SHP77 treated with DMSO at 0.1 percent for 48 hours (cell line): ENCODE measurements at places on chromosomes 2 and 18.

DNA sequence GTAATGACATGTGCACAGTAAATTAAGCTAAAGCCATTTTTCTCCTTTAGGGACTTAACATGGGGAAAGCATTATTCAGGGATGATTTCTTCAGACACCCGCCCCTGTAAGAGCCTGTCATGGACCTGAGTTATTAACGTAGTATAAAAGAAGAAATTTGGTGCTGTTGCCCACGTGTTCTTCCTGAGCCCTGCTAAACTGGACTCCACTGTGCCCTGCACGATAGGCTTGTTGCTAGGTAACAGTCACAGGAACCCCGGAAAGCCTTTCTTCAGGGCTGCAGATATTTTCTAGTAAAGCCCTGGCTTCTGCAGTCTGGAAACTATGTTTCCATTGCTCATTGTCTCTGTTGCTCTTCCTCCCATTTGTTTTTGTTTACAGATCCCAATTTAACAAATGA is 157.9 kb downstream of the LRRC30 start:
- DNase-seq, result no peak

DNA sequence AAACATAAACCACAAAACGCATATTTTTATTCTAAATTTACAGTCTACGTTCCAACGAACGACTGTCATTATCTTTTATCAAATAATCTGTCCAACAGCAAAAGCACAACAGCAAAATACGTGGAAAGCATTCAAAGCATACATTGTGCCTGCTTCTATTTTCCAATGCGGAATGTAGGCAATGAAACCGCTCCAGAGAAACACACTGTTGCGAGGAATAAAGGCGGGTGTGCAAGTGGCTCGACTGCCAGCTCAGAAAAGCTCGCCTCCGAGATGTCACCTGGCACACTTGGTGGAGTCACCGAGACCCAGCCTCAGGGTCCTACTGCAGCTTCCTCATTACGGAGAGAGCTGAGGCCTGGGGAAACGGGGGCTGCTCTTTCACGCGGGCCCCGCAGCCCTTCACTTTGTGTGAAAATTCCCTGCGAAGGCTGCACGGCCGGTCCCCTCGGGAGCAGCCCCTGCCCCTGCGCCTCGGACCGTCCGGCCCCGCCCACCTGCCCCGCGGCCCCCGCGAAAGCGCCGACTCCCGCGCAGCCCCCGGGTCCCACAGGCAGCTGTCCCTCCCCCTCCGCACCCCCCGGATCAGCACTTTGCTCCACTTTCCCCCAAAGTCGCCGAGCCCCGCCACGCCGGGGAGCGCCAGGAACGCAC is 752 bp downstream of the MGAT4A start:
- DNase-seq, result peak; percentile 13

GRCh38 chr2:148501545-148501944 is 143.0 kb upstream of the EPC2 start:
- no peak for DNase-seq

GRCh38 chr2:203338322-203338721 is 10.1 kb downstream of the ABI2 start:
- no peak for DNase-seq

- DNase-seq, result no peak
These were observed 273.6 kb upstream of the NRP2 start for GRCh38 chr2:205408696-205409095.

DNA sequence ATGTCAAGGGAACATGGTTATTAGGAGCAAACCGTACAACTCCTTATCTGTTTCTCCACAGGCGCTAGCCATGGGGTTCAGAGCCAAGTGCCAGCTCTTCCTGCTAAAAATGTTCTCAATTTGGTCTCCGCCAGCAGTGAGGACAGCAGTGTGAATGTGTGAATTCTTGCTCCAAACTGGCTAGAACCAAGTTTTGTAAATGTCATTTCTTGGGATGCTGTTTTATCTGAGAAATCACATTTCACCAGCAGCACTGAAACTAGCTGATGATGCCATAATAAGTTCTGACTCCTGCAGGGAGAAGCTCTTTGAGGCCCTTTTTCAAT is 140.6 kb upstream of the LGALSL start:
- DNase-seq, result no peak

- no peak for DNase-seq
These were observed 473 bp downstream of the ELMOD3 start for GRCh38 chr2:85355073-85355410.

GRCh38 chr2:19611491-19612332 is 253.3 kb upstream of the OSR1 start:
- DNase-seq, result no peak

DNA sequence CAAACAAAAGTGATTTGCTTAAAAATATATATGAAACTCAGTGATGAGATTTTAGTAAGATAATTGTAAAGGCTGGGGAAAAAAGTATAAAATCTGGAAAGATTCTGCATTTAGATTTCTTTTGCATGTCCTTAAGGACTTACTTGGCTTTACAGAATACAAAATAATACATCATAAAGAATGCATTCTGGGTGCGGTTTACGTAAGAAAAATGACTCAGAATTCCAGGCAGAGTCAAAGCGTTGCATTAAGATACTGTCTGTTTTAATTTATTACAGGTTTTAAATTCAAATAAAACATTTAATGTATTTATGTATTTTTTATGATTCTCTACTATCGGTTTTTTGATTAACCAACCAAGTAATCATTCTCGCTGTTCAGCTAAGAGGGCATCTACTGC is 178.0 kb downstream of the SH3BP4 start:
- DNase-seq, result no peak

GRCh38 chr2:97928591-97928990 is 67.2 kb downstream of the TMEM131 start:
- DNase-seq, result no peak

DNA sequence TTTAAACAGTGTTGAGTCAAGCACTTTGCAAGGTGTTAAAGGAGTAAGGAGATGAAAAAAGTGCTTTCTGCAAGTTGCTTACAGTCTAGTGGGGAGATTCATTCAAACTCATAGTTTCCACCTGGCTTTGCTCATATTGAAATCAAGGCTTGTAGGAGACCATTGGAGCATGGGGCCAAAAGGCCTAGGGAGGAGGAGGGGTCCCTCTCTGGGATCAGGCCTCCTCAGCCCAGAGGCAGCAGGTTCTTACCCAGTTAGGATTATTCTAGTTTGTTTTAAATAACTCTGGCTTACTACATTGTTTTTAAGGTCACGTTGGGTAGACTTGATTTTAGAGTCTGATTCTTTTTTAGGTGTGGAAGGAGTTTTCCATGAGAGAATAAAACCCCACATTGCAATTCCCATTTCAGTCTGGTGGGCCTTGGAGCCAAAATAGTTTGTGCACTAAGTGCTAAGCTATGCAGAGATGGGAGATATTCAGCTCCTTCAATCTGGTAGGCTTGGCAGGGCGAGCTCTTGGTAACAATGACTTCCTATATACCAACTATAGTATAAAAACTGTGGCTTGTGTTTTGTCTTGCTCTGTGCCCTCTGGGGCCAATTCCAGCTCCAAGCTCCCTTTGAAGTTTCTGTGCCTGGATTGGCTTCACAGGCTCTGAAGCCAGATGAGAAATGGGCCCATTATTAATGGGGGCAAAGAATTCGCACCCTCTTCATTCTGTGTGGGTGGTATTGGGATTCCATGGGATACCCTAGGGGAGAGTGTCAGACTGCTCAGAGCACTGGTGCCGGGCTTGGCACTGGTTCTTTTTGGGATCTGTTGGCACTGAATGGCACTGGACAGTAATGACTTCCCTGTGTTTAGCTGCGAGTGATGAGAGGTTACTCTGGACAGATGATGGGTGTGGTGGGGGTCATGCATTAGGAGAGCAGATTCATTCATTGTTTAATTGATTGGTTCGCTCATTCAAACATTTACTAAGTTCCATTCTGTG is 301.1 kb downstream of the MYCN start:
- no peak for DNase-seq

GRCh38 chr2:148675708-148676107 is 31.2 kb downstream of the EPC2 start:
- no peak for DNase-seq

- DNase-seq, result no peak
These were observed 11.3 kb upstream of the GBX2 start for GRCh38 chr2:236179236-236180075.

GRCh38 chr2:28702415-28702861 is 49.2 kb upstream of the PPP1CB start:
- DNase-seq, result no peak

GRCh38 chr2:241094172-241094571 is 7.9 kb downstream of the MTERF4 start:
- no peak for DNase-seq

- DNase-seq, result no peak
These were observed 146.9 kb upstream of the MAP3K20 start for GRCh38 chr2:172928756-172929155.

DNA sequence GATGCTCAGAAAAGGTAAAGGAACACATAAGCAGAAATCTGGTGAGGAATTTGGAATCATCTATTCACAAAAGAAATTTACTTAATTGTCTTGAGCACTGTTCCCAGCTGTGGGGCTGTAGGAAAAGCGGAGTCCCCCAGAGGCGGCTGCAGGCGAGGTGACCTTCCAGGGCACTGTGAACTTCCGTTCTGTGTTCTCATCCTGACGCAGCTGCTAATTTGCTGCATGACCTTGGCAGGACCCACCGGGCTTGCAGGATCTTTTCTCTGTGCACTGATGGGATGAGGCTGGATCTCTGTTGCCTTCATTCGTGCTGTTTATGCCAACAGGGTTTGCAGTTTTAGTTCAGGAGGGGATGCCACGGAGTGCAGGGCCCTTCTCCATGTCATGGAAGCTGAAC is 301.9 kb upstream of the MYT1L start:
- DNase-seq, result no peak

GRCh38 chr2:96539215-96539920 is 2.8 kb downstream of the ARID5A start:
- no peak for DNase-seq

DNA sequence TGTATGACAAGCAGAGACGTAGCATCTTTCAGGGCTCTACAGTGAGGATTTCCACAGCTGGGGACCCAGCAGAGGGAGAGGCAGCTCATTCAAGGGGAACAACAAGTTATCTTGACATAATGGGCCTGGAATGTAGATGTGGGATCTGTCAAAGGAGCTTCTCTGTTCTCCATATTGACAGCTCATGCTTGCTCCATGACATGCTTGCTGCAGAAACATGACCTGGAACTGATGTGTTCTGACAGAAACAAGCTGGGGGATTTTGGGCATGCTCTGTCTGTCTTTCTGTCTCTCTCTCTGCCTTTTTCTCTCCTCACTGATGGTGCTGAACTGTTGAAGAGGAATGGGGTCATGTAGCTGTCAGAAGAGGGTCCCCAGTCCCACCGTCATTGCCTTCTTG is 79.6 kb downstream of the MMADHC start:
- DNase-seq, result no peak

- no peak for DNase-seq
These were observed 193.5 kb upstream of the CHST9 start for GRCh38 chr18:27378431-27379095.

- DNase-seq, result peak; percentile 7
These were observed 100.1 kb downstream of the WDPCP start for GRCh38 chr2:63488118-63488713.

DNA sequence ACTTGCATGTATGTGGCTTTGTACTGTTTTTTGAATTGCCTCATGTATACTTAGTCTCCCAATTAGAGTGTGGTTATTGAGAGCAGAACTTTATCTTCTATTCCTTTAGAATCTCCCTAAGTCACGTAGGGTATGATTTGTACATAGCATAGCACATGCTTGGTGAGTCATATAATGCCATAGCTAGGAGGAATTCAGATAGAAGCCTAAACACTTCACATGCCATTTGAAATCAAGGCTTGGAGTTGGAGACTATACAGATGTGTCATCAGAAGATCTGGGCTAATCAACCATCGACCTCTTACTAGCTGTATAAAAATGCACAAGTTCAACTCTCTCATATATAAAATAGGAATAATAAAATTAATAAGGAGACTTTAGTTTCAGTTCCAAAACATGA is 222.6 kb upstream of the ST6GAL2 start:
- DNase-seq, result no peak

DNA sequence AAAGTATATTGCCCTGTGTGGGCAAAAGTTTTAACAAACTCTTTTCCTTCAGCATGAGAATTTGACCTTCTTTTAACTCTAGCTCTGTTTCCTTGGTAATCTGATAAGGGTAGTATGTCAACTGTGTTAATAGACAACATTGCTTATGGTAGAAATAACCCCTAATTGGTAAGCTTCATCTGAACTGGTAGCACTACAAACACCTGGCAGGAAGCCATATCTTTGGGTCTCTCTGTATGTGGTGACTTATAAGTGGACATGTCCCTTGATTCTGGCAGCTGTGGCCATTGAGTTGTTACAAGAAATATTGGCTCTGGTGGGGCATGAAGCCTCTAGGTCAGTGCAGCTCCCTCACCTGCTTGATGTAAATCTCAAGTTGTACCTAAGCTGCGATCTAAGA is 46.9 kb downstream of the MBD5 start:
- no peak for DNase-seq

DNA sequence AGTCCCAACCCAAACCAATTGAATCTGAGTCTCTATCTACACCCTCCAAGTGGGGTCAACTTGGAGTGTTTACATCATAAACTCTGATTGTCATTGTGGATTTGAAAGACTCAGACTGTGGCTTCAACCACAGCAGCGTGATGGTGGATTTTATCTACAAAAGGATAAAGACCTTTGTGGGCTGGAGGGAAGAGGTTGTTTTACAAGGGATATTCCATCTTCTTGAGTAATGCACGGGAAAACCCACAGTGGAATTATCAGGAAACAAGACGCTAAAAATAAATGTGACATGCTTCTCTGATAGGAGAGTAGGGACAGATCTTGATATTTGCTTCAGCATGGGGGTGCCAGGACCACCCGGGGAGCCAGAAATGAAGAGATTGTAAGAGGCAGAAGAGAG is 93.5 kb downstream of the LPIN1 start:
- no peak for DNase-seq

- DNase-seq, result no peak
These were observed 37.2 kb downstream of the PTPRM start for GRCh38 chr18:7604361-7604760.

DNA sequence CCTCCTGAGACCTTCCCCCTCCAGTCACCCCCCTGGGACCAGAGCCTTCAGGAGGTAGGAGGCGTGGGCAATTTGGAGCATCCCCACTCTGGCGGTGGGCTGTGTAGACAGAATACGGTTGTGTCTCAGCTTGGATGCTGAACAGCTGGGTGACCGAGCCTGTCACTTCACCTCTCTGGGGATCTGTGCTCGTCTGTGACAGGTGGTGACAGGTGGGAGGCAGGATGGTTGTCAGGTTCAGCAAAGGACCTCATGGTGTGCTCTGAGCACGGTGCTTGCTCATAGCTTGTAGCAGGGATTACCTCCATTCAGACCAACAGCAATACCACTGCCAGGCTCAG is 186.5 kb upstream of the HS6ST1 start:
- no peak for DNase-seq

- DNase-seq, result no peak
These were observed 1.8 kb upstream of the RNF144A start for GRCh38 chr2:6915399-6915798.

- no peak for DNase-seq
These were observed 528.0 kb downstream of the CPS1 start for GRCh38 chr2:211084352-211084751.
